ENCODE measurements at places on chromosomes 1 and 21.

GRCh38 chr1:16235944-16236510, 956 bp downstream of the CPLANE2 start:
- no peak for DNase-seq

DNA sequence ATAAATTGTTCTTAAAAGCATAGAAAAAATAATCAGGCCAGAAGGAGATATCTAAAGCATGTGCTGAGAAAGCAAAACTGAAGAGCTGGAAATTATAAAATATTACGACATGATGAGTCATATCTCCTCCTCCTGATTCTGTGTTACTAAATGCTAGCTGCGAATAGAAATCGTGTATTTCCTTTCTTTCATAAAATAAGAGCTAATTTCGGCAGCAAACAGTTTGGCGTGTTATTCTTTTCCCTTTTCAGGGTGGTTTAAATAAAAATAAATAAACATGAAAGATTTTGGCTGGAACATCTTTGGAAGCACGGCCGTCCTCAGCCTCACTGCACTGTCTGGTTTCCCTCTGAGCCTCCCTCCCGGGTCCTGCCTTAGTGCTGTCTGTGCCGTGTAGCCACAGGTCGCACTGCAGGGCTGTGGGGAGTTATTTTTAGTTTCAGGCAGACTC, 56.0 kb downstream of the ADARB1 start:
- DNase-seq: no peak

- no peak for DNase-seq
These were observed 120.5 kb upstream of the WNT4 start for GRCh38 chr1:22263359-22263758.

DNA sequence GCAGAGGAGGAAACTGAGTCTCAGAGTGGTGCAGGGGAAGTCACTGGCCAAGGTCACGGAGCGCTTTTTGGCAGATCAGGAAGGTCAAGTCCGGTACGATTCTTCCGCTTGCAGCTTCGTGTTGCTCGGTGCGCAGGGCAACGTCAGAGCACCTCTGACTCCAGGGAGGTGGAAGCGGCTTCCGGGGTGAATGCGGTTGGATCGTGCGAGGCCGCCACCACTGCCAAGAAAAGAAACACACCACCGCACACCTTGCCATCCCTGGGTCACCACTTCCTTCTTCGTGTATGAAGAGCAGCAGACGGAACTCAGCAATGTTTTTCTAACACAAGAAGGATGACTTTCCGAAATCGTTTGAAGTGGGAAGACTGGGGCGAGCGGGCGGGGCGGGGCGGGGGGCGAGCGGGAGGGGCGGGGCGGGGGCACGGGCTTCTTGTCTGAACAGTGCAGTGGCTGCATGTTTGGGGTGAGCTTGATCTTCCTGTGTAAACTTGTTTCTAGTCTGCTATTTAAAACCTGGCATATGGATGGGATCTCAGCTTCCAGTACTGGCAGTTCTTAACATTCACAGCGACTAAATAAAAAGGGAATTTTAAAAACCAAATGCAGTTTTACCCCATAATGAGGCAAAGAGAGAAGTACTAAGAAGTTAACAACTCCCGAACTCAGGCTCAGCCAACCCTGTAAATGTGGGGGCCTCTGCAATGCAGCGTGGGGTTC, 300.0 kb downstream of the RRAGC start:
- no peak for DNase-seq

DNA sequence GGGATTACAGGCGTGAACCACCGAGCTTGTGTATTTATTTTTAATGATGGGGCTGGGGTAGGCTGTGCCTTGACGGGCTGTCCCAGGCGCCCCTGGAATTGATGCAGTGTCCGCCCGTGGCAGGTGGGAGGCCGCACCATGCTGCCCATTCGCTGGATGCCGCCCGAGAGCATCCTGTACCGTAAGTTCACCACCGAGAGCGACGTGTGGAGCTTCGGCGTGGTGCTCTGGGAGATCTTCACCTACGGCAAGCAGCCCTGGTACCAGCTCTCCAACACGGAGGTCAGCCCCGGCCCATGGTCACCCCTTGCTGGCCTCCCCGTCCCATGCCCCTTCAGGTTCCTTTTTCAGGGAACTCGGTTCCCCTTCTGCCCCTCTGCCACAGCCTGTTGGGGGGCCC, 13.6 kb upstream of the PEAR1 start:
- DNase-seq: no peak

DNA sequence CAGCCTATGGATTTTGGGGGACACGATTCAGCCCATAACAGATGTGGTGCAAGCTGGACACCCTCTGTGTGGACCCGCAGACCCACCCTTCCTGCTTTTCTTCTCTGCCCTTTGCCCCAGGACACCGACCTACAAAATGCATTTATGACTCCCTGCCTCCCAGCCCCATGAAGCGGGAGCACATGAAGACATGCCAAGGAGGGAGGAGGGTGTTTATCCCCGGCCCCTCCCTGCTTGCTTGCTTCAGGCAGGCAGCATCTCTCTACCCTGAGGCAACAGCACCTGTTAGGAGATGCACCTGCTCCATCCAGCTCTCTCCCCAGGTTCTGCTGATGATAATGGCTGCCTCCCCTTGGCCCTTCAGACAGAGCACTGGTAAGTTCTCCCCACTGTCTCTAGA, 187.5 kb downstream of the PSMG1 start:
- no peak for DNase-seq

GRCh38 chr1:164296172-164296571, 262.8 kb upstream of the PBX1 start:
- no peak for DNase-seq

DNA sequence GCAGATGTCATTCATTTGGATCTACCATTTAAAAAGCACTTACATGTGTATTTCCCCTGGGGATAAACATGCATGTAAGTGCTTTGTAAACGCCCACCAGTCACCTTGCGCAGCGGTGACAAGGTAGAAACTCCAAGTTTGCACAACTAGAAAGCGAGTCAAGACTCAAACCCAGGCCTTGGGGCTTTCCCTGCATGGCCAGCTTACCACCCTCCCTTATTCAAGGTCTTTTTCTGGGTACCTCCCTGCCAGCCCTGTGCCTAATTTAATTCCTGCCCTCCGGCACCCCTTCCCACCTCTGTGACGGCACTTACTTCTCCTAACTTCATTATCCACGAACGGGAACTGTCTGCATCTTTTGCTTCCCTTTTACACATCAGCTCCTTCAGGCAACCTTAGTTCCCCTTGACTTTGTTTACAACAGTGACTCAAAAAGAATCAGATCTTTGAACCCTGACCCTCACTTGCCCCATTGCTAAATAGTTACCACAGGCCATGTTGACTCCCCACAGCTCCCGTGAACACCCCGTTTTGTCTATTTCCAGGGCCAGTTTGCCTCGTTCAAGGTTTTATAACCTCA, 138.3 kb upstream of the ETS2 start:
- DNase-seq: no peak

- DNase-seq: no peak
These were observed 31.4 kb upstream of the S1PR1 start for GRCh38 chr1:101205457-101205856.

DNA sequence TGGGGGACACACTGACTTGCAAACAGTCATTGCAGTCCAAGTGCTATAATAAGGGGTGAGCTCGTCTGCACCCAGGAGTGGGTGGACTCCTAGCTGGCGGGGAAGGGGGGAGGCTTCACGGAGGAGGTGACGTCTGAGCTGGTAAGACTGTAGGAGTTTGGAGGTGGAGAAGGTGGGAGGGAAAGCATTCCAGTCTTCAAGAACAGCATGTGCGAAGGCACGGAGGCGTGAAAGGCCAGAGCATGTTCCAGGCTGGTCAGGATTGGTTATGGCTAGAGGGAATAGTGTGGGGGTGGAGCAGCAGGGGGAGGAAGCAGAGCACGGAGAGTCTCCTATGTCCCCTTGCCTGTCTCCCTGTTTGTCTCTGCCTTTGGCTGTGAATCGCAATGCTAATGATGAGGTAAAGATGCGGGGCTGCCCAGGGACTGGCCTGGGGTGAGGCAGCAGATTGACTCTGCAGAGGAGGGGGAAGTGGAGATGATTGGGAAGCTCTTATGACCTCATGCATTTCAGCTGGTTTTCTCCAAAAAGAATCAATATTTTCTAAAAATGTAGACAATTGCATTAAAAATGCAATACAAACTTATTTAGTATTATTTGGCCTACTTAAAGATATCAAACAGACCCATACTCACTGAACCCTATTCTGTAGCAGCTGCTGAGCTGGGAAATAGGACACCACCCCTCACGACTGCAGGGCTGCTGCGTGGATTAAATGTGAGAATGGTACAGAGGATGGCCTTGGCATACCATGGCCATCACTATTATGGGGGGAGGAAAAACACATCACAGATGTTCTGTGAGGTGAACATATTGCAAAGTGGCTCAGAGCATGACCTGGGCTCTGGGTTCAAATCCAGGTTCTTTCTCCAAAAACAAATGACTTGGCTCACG, 2.6 kb upstream of the ZNF436 start:
- no peak for DNase-seq

DNA sequence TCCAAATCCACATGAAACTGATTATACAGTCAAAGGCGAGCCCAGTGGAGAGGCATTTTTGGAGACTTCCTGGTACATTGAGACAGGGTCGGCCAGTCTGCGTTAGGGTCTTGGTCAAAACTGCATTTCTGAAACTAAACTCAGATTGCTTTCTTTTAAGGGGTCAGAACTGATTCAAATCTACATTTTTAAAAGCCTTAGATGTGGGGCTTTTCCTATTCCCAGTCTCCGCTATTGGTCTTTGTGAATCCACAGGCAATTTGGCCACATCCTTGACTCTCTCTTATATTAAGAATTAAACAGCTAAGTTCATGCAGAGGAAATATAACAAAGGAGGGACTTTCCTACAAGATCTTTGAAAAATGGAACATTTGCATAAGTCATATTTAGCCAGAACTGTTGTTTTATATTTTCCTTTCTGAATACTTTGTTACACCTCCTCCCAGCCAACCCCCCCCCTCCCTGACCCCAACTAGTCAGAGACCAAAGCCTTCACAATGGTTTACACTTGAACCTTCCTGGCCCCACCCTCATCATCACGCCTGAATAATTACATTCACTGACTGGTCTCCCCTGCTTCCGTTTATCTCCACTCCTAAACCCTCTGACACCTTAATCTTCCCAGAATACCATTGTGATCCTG, 30.9 kb downstream of the SELL start:
- DNase-seq: no peak

GRCh38 chr1:35187816-35188342, 5.1 kb downstream of the SFPQ start:
- DNase-seq: no peak

GRCh38 chr1:168234846-168235547, 9.2 kb downstream of the SFT2D2 start:
- DNase-seq: no peak

GRCh38 chr1:115218699-115219098, 119.3 kb downstream of the NGF start:
- DNase-seq: no peak

DNA sequence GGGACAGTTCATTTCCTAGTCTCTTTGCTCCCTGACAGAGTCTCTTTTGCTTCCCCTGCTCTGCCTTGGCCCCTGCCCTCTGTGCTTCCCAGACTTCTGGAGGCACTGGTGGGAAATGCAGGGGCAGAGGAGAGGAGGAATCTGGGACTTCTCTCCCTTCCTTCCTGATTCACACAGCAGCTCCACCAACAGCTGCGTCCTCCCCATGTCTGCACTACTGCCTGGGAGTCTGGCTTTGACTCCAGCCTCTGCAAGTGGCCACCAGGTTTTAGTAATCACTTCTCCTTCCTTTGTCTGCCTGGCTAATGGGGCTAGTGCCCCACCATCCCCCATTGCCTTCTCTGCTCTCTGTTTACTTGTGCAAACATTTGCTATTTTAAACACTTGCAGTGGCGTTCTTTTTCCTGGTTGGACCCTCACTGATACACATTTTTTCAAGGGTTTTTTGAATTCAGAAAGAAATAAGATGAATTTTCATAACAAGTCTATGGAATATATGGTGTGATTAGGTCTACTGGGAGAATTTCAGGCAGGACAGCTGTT, 21.9 kb downstream of the FASLG start:
- DNase-seq: no peak

- no peak for DNase-seq
These were observed 24.9 kb downstream of the MATN1 start for GRCh38 chr1:30698401-30698981.

- DNase-seq: no peak
These were observed 526.4 kb upstream of the CAMK1G start for GRCh38 chr1:209057083-209057482.

- DNase-seq: no peak
These were observed 33.7 kb downstream of the GNB1 start for GRCh38 chr1:1857096-1857703.

- DNase-seq: no peak
These were observed 964.6 kb upstream of the B3GALT2 start for GRCh38 chr1:194151056-194151455.

- no peak for DNase-seq
These were observed 572 bp downstream of the ATP1B1 start for GRCh38 chr1:169106921-169107602.

- peak; percentile 67 for DNase-seq
These were observed 58.7 kb upstream of the GADD45A start for GRCh38 chr1:67626090-67626860.

DNA sequence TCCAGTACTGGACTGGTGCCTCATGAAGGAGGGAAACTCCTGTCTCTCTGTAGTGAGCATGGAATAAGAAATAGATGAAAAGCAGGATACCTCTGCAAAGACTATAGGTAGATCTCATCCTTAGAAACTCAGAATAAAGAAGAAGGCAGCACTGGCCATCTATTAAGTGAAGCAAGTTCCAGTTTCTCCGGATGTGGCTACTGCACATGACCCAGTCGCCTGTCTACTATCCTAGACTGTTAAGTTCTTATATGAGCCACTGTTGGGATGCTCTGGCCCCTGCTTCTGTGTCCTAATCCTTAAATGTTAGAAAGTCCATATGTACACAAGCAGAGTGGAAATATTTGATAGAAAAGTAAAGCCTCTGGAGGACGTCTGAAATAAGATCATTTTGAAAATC, 2.2 kb downstream of the FASLG start:
- no peak for DNase-seq

GRCh38 chr1:167533851-167534300, 15.5 kb upstream of the CD247 start:
- no peak for DNase-seq

GRCh38 chr1:18174037-18174436, 66.4 kb downstream of the IGSF21 start:
- DNase-seq: no peak

GRCh38 chr1:30316056-30316455, 407.3 kb downstream of the MATN1 start:
- no peak for DNase-seq

Measured in epithelial cell of proximal tubule (primary cell).